ENCODE measurements at places on chromosomes 1 and 21. TPM values are rescaled to one million over a fixed set of nuclear protein-coding genes. Genes with fewer than 3 reads are reported as not detected.

- DNase-seq = peak; percentile 35
These were observed 3.9 kb upstream of the CD1C start for GRCh38 chr1:158285756-158286241.

- DNase-seq = peak; percentile 52
These were observed 38.2 kb downstream of the SLC2A7 start for GRCh38 chr1:8987881-8988617.

The USF1 gene
- total RNA-seq = 76.7 TPM

The IFI44 gene
- not detected for total RNA-seq

The CHIA gene
- not detected for total RNA-seq

DNA sequence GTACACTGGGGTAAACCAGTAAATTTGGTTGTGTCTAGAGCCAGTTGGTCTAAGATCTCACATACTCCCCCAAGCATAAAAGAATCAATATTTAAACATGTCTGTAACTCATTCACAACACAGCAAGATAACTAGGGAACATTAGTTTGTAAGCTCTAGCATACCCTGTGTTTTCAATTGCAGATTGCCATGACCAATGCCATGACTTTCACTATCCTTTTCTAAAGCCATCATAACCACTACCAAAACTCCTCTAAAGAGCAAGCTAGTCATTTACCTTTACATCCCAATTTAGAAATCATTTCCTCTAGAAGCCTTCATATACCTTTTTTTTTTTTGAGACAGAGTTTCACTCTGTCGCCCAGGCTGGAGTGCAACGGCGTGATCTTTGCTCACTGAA is 56.5 kb upstream of the PLA2G4A start:
- DNase-seq = no peak

The CRYAA gene
- not detected for total RNA-seq

DNA sequence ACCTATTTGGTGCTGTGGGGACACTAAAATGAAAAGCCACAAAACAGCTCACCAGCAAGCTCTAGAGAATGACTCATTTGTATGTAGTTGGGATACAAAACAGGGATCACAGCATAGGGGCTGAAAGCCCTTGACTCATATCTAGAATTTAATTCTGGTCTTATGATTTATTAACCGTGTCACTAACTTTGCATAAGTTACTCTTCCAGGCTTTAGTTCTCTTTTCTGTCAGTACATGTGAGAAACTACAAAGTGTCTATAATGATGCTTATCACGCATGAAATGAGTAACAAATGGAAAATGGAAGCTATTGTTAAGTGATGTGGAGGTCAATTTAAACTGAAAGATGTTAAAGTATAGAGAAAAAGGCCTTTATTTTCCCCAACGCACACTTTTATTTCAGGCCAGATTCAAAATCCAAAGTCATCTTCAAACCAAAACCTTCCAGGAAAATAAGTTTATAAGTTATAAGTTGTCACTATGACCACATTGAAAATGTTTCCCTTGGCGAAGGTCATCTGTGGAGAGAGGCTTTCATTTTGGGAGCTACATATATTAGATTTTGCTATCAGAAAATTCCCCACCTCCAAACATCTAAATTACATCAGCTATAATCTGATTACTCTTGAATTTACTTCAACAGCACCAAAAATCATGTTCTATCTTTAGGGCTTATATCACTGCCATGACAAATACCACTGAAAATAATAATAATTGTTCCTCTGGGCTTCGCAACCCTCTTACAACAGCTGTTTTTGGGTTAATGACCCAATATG is 430.5 kb downstream of the MRPL39 start:
- no peak for DNase-seq

DNA sequence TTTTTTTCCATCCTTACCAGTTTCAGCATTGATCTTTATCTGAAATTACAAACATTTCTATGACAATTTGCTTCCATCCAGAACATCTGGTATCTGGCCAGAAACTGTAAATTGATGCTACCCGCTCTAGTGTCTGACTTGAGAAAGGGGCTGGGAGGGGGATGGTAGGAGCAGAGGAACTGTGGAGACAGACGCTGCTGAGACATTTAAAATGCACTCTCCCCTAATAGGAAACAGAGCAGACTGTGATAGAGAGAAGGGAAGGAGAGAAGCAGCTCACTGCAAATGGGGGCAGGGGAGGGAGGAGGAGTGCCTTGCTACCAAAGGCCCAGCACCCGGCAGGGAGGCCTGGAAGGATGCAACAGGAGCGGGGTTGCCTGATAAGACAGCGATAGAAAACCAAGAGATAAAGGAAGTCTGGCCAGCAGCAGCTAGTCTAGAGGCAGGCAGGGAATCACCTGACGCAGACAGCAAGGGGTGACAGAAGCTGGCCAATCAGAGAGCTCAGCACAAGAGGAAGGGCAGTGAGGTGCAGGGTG is 195.5 kb upstream of the NFIA start:
- DNase-seq = no peak

DNA sequence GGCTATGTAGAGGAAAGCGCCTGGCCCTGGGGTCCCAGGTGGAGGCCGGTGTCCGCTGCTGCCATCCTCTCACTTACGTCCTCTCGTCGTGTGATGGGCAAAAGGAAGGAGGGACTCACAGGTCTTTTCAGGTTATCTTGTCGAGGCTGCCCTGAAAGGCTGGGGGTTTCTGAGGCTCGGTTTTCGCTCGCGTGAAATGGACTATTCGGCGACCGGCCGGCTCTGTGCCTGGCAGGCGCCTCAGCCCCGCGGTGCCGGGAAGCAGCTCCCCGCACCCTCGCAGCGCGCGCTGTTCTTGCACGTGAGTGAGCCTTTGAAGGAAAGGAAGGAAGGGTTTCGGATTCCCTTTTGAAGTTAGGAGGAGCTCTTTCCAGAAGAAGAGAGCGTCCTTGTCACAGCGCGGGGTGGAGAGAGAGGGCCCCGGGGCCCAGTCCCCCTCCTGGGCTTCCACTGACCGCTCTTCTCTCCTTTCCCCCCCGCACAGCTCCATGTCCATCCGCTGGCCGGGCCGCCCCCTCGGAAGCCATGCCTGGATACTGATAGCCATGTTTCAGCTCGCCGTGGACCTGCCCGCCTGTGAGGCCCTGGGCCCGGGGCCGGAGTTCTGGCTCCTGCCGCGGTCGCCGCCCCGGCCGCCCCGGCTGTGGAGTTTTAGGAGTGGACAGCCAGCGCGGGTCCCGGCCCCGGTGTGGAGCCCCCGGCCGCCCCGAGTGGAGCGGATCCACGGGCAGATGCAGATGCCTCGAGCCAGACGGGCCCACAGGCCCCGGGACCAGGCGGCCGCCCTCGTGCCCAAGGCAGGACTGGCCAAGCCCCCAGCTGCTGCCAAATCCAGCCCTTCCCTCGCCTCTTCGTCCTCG is 57.2 kb downstream of the AJAP1 start:
- DNase-seq = no peak

The LIN28A gene
- total RNA-seq = not detected

The RSPO1 gene
- total RNA-seq = 11.6 TPM

The MAN1C1 gene
- 2.4 TPM for total RNA-seq

- DNase-seq = no peak
These were observed 20.2 kb upstream of the HTR1D start for GRCh38 chr1:23237508-23237907.

GRCh38 chr1:159879977-159880376 is 17.5 kb upstream of the VSIG8 start:
- DNase-seq = no peak

DNA sequence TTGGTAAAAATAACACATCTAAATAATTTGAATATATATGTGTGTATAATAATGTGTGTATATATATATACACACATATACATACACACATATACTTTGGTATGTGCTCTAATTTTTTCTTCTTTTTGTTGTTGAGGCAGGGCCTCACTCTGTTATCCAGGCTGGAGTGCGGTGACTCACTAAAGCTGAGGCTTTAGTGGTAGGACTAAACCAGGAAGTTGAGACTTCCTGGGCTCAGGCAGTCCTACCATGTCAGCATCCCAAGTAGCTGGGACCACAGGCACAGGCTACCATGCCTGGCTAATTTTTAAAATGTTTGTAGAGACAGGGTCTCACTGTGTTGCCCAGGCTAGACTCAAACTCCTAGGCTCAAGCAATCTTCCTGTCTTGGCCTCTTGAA is 46.7 kb upstream of the CXADR start:
- DNase-seq = peak; percentile 37

Measured in transverse colon (tissue), 4 donors.